Activated CD4-positive, alpha-beta T cell treated with anti-CD3 and anti-CD28 coated beads for 36 hours (primary cell): ENCODE measurements at places on chromosomes 7 and 10.

DNA sequence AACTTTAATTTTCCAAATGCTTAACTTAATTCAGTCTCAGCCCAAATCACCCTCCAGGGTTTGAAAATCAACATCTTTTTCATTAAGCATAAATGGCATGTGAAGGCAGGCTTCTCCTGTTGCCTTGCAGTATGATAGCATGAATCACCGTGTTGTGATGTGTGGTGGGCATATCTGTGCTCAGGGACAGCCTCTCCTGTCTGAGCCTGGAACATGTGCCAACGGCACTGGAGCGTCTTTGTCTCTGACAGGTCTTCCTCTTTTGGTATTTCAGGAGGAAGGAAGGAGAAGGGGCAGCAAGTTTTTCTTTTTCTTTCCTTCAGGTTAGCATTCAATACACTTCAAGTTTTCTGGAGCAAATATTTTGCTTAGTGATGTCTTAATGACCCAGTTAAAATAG lies 57.6 kb downstream of the LRGUK start:
- DNase-seq: no peak

- DNase-seq: no peak
Measured at GRCh38 chr10:5014936-5015335, 11.3 kb upstream of the AKR1C2 start.

DNA sequence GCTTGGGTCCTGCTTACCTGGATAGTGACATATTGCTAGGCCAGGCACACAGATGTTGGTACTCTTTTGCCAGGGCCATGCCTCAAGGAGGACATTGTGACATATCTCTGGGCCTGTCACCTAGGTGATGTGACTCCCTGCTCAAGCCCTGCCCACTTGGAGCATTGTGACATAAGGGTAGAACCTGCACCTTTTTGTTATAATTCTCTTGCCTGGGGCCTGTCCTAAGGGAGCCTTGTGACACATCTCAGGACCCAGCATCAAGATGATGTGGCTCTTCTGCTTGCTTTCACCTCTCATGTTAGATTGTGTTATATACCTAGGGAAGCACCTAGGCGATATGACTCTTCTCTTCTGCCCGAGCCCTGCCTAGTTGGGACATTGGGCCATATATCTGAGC lies 57.4 kb downstream of the ZNF736 start:
- DNase-seq: no peak

GRCh38 chr10:97314671-97315070 lies 4.4 kb upstream of the FRAT1 start:
- DNase-seq: no peak

DNA sequence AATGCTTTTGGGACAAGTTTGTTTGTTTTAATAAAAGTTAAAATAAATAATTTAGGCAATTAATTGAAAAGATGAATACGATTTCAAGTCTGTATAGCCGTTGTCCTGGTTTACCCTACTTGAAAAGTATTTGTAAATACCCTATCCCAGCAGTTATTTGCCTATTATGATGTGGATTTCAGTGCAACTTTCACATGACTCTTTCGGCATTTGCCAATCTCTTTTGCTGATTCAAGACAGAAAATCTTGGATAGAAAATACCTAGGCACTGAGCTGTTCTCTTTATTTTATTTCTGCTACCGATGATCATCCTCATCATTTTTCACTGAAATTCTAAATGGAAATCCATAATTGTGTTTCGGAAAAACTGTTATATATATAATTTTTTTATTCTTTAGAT lies 125.9 kb upstream of the FZD8 start:
- DNase-seq: no peak

DNA sequence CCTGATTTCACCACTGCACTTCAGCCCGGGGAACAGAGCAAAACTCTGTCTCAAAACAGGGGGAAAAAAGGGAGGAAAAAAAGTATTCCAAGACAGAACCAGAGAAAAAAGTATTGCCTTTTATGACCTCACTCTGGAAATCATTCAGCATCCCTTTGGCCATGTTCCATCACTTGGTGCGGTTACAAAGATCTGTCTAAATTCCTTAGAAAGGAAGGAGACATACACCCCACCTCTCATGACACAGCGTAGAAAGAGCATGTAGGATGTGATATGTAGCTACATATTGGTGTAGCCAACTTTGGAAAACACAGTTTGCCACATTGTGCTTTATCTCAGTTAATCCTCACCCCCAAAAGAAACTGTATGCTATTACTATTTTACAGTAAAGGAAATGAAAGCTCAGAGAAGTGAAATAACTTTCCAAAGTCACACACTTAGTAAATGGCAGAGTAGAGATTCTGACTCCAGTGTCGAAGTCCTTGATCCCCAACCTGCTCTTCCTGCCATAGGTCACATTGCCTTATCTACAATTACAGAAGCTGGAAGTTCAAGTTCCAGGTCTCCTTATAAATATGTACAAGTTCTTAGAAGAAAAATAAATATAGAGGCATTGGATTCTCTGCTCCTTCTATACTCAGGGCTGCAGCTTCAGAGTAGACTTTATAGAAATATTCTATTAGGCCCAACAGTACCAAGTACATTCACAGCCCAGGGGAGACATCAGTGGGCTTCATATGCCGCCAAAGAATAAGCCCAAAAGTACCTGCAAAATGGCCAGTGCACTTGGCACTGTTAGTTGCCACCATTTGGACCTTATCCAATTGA lies 91.6 kb upstream of the KMT2E start:
- no peak for DNase-seq

- no peak for DNase-seq
Measured at GRCh38 chr10:29257106-29257783, 31.6 kb upstream of the LYZL1 start.

GRCh38 chr7:153423210-153423590 lies 629.0 kb upstream of the DPP6 start:
- no peak for DNase-seq
